Activated T-cell treated with anti-CD3 and anti-CD28 coated beads for 24 hours (primary cell): ENCODE measurements at places on chromosomes 2 and 18.

DNA sequence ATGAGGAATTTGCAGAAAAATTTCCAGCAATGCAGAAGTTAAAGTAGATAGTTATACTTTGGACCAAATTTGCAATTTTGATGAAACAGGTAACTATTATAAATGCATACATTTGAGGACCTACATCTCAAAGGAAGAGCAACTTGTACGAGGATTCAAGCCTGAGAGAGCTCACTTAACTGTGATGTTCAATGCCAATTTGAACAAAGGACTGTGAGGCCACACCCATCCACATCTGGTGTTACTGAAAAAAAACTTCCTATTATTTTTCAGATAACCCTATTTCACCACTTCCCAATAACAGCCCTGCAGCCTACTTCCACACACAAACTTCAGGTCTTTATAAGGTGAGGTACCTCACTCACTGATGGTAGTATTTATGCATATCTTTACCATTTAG is 203.5 kb upstream of the NABP1 start:
- no peak for DNase-seq

DNA sequence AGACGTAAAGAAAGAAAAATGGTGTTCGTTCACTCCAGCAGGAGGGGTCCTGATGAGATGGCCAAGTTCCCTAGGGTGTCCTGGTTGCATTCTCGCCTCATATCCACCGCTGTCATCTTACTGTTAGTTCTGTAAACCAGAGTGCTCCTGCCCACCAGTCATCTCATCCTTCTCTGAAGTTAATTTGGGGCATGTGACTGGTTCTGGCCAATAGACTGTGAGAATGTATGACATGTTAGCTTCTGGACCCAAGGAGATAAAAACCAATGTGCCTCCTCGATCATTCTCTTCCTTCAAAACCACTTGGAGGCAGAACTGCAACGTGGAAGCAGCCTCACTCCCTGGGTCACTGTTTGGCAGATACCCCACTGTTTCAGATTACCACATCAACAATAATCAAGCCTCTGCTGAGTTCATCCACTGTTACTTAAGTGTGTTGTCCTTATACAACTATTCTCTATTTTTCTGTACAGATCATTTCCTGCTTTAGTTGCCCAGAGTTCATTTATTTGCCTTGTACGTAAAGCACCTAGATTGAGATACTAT is 759.1 kb downstream of the TSN start:
- DNase-seq: no peak

- no peak for DNase-seq
Observed at GRCh38 chr2:154696810-154697417, 1.6 kb upstream of the KCNJ3 start.

DNA sequence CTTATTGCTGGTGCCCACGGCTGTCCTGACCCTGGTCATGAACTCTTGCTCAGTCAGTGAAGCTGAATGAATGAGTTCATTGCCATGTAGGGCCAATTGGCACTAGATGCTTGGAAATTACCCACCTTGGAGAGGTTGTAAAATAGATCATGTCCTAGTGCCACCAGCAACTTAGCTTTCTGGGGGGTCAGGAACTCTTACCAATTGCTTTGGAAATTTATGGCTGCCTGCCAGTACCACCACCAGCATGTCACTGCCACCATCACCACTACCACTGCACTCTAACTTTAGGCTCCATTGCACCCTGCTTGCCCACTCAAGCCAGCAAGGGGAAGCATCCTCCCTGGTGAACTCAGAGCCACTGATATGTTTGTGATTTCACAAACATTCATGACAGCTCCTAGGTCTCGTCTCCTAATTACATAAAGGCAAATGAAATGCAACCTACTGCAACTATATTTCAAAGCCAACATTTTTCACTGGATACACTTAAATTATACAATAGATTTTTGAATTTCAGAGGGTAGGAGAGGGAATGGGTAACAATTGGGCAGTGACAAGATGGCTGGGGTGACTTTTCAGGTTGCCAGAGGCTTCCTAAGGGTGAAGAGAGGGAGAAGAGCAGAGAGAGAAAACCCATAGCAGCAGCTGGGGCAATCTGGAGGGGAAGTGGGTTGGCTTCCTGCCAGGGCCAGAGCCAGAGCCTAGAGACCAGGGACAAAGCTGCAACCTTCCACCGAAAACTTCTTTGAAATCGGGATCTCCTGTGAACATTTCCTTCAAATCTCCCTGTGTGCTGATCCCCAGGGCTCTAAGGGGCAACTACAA is 3.5 kb upstream of the EMILIN1 start:
- peak; percentile 21 for DNase-seq

- DNase-seq: no peak
Observed at GRCh38 chr2:69143748-69144360, 130.9 kb downstream of the ANTXR1 start.
